Mammary microvascular endothelial cell (primary cell): ENCODE measurements at places on chromosomes 6 and 20. TPM values are rescaled to one million over a fixed set of nuclear protein-coding genes. Genes with fewer than 3 reads are reported as not detected.

SEL1L2 gene
- total RNA-seq, result not detected in 2 replicates

MYLK4 gene
- 0.05 and 0.20 TPM in 2 replicates for total RNA-seq

GRM4 gene
- total RNA-seq, result not detected in 2 replicates

ELOVL2 gene
- total RNA-seq, result 0.05 TPM in 1 of 2 replicates, not detected in the other

MCCD1 gene
- total RNA-seq, result not detected in 2 replicates

GPR63 gene
- under 0.01 TPM in 1 of 2 replicates, not detected in the other for total RNA-seq

TCF19 gene
- total RNA-seq, result 49.8 and 50.2 TPM in 2 replicates
